ENCODE measurements at places on chromosomes 12 and 14.

GRCh38 chr12:57868221-57868620, 21.7 kb upstream of the CTDSP2 start:
- DNase-seq: no peak

DNA sequence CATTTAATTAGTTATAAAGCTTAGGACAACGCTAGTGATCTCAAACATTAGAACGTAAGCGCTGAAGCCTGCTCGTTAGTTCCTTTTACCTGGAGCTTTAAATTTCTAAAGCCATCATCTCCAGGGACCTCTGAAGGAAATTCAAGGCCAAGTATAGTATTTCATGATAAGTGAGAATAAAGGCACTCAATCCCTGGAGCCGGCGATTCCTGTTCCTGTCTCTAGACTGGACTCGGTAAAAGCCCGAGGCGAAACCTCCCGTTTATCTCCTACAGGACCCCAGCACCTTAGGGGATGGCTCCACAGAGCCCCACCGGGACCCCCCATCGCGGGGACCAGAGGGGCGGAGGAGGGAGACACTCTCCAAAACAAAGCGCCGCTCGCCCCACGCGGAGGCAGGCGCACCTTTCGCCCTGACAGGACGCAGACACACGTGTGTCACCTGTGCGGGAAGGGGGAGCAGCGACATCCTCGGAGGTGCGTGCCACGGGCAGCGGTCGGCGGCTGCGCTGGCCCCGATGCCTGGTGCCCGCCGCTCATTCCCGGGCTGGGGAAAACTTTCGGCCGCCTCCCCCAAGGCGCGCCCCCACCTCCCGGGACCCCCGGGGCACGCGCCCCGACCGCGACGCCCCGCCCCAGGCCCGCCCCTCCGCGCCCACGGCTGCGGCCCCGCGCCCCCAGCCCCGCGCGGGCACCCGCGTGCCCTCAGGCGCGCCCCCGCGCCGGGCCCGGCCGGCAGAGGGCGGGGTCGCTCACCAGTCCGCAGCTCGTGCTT, 678 bp downstream of the RPS6KA5 start:
- DNase-seq: no peak

DNA sequence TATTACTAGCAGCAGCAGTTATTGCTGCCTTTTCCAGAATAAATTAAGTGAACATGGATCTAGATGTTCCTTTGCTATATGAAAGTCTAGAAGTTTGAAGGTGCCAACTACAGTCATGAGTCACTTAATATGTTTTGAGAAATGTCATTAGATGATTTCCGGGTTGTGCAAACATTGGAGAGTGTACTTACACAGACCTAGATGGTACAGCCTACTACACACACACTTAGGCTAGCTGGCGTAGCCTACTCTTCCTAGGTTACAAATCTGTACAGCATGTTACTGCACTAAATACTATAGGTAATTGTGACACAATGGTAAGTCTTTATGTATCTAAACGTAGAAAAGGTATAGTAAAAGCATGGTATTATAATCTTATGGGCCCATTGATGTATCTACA, 368.1 kb downstream of the PDZRN4 start:
- no peak for DNase-seq

GRCh38 chr14:21136024-21136423, 19.8 kb downstream of the OR5AU1 start:
- no peak for DNase-seq

DNA sequence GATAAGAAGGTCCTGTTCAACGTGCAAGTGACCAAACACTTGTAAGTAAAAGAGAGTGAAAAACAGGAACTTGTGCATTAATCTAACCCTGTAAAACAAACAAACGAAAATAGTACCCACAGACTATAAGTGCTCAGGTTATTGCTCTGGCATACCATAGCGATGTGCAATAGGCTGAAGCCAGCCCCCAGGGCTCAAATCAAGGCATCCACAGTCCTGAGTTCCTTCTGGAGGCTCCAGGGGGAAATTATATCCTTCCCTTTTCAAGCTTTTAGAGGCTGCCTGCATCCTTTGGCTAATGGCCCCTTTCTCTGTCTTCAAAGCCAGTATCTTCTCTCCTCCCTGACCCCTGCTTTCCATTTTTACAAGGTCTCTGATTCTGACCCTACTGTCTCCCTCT, 8.1 kb upstream of the CMAS start:
- DNase-seq: no peak

Data from NCI-H524 treated with DMSO at 0.1 percent for 48 hours (cell line).